Foreskin keratinocyte (primary cell): ENCODE measurements at places on chromosomes 13 and 19.
A peak's percentile ranks its signal among the peaks of the same experiment; 100 is the strongest.

DNA sequence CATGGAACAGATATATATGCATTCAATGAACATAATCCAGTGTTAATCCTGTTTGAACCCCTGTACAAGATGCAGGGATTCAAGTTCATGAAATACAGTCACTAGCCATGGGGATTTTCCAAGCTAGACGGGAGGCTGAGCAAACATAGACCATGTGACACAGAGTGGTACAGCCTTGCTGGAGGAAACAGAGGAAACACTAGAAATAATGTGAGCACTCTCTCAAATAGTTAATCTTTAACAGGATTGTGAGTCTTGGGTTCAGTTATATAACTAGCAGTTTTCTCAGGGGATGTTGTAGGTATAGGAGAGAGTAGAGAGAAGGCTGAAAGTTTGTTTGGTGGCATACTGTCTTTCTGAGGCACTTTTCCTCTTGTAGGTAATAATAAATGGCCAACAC lies 13.9 kb upstream of the LGALS16 start:
- DNase-seq, result no peak

DNA sequence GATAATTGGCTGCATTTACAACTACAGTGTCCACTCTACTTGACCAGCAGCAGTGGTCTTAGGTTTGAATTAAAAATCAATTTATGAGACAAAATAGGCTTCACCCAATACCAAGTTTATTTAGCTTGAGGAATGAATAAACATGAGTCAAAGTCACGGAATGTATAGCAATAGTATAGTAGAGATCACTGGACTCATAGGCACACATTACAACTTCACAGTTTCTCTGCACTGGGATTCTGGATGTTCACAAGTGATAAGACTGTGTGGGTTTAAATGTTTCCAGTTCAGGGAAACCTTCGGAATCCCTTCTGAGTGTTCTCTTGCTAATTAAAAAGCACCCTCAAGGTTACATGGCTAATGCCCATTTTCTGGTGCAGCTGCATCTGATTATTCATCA lies 1064.9 kb downstream of the SLITRK5 start:
- peak; percentile 11 for DNase-seq

- DNase-seq, result no peak
Observed at GRCh38 chr13:28043224-28043623, 54.7 kb upstream of the URAD start.

- no peak for DNase-seq
Observed at GRCh38 chr19:7930765-7931164, 4.8 kb upstream of the CTXN1 start.

- no peak for DNase-seq
Observed at GRCh38 chr19:16153582-16154336, 10.3 kb downstream of the HSH2D start.

DNA sequence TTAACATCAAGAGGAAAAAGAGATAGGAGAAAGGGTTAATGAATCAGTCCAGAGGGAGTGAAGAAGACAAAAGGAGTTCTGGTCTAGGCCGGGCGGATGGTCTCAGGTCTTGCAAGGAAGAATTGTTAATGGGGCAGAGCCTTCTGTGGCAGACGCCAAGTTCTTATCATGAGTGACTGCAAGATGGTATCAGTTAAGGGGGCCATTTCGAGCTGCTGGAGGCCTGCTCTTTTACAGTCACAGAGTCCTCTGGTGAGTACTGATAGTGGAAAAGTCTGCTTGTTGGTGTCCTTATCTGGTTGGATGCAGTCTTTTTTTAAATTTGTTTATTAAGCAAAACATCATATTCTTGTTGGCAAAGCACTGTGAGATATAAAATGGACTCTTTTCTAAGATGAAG lies 590.9 kb upstream of the SGCG start:
- no peak for DNase-seq

- DNase-seq, result peak; percentile 72
Observed at GRCh38 chr19:13164343-13165161, 14.3 kb downstream of the IER2 start.

GRCh38 chr19:6604906-6605305 lies 14.0 kb upstream of the CD70 start:
- no peak for DNase-seq

GRCh38 chr13:50891206-50891605 lies 18.4 kb upstream of the RNASEH2B start:
- no peak for DNase-seq

DNA sequence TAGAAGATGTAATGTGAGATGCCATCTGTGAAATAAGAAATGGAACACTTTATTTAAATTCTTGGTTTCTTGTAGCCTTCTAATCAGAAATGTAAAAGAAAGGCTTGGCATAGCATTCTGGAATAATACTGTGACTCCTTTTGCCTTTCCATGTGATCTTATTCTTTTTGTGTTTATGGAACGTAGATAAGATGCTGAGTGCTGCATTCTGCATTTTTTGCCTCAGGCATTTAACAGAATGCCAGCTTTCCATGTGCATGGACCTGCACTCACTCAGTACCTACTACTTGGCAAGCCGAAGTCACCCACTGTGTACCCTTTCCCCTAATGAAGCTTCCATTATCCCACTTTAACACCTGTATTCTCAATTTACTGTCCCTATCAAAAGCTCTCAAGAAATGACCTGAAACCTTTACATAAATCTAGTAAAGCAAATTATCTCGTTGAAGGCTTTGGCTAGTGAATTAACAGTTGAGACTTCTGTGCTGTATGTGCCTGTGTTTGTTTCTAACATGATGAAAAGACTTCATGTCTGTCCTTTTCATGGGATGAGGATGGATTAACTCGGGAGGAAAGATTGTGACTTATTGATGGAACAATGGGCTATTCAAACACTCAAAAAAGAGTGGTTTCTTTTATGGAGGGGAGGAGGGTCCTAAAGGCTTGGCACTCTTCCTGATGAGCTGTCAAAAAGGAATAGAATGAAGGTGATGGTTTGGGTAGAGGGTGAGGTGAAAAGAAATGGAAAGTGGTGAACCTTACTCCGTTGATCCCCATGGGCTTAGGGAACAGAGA lies 44.7 kb upstream of the FRY start:
- DNase-seq, result no peak

DNA sequence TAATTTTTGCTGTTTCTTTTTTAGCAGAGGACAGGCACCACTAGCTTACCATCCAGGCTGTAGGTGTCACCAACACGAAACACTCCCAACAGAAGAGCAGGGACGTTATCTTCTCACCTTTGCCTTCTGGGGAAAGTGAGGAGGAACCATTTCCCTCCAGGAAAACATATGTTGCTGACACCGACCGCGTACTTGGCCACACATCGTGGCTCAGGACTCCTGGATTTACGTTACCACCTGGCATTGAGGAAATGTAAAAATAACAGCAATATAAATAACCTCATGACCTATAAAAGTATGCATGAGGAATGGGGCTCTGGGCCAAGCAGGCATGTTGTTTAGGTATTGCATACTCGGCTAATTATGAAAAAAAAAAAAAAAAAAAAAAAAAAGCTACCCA lies 525.1 kb downstream of the MYO16 start:
- peak; percentile 64 for DNase-seq
